Suppressor macrophage treated with lipopolysaccharide for 4 hours (primary cell): ENCODE measurements at places on chromosomes 2 and 18.

DNA sequence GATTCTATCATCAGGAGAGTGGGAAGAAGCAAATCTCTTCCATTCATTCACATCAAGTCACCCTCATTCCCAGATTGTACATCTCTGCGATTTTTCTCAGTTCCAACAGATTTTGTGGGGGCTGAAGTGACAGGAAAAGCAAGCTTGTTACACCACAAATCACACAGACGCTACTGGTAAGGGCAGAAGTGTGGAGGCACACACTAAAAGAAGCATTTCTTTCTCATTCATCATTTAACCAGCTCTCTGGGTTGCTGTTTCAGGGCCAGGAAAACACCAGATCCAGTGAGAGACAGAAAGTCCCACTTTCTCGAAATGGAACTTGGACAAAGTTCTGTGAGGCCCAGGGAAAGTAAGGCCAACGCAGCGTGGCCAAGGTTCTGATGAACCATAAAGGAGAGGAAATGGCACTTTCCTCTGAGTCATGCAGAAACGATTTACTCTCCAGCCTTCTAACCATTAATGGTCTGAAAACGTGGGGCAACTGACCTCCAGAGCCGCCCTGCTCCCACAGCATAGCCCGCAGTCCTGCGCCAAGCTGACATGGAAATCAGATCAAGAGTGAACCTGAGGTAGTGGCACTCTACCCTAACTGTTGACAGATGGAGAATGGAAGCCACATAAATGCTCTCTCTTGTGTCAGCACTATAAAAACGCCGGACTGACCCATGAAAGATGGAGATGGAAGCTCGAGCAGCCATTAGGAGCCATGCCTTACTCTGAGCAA, 191.0 kb downstream of the C1D start:
- DNase-seq, result no peak

DNA sequence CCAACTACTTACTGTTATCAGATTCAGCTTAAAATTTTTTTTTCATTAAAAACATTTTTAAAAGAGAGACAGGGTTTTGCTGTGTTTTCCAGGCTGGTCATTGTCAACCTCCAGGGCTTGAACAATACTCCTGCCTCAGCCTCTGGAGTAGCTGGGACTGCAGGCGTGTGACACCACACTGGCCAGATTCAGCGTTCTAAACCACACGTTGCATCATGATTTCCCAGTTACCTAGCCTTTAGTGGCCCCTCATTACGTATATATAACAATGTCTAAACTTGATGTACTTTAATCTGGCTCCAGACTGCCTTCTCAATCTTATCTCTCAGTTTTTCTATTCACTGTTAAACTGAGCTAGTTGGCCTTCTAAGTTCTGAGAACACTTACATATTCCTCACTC, 89.6 kb downstream of the COMMD1 start:
- peak; percentile 16 for DNase-seq

- peak; percentile 80 for DNase-seq
These were observed 59.1 kb downstream of the TNS1 start for GRCh38 chr2:217943446-217944321.

DNA sequence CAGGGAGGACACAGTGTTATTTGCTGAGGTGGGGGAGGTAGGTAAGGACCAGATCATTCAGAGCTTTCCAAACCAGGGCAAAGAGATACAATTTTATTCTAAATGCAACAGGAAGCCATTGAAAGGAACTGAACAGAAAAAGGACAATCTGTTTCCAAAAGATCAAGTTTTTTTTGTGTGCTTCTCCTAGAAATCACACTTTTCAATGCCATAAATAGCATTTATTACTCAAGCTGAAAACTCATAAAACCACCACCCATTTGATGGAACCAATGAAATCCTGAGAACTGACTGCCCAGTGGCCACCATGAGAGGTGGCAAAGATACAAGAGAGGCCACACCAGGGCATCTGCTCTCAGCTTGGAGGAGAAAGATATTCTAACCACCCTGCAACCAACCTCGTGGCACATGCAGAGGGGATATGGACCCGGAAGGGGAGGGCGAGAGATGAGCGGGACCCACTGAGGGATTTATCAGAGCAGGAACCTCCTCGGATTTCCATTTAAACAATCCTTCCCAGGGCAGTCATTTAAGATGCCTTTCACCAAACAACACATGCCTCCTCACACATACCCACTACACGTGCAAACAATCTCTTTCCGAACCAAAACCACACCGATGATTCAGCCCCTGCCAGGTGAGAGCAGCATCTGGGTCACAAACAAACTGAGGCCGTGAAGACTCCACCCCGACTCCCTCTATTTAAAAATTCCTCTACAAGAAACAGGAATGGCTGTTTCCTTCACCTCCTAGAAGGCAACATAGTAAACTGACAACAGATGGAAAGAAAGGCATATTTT, 8.8 kb downstream of the CYB5A start:
- DNase-seq, result no peak

DNA sequence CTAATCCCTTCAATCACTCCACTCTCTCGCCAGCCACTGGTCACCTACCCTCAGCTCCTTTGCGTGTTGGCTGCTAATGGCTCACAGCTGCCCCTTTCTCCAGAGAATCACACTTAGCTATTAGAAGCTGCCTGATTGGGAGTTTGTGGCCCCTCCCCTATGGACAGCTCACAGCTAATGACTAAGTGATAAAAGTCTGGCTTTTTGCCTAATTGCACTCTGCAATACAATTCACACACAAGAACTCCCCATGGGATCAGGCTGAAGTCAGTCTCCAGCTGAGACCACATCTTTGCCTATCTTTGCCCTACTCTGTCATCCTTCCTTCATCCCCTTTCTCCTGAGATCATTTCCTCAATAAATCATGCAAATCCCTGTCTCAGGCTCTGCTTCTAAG, 701.9 kb upstream of the RAB6C start:
- DNase-seq, result no peak

GRCh38 chr2:201964631-201965206, 68.9 kb upstream of the FZD7 start:
- DNase-seq, result no peak

DNA sequence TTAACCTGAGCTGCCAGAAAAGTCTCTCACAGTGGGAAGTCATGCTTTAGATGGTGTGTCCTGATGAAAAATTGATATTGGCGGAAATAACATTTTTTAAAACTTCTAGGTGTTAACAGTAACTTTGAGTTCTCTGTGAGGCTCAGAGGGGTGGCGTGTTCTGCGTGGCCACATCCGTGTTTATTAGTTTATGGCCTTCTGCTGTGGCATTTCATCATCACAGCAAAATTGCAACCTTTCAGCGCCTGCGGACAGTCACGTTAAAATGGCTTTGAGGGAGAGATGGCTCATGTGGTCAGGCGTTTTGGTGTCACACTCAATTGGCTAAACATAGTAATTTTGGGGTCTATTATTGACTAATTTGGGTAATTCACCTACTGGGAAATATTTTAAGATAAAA, 42.4 kb downstream of the KLHL29 start:
- DNase-seq, result no peak

GRCh38 chr18:6604573-6604941, 125.0 kb upstream of the ARHGAP28 start:
- no peak for DNase-seq

GRCh38 chr2:61550375-61551209, 12.4 kb upstream of the XPO1 start:
- DNase-seq, result no peak

DNA sequence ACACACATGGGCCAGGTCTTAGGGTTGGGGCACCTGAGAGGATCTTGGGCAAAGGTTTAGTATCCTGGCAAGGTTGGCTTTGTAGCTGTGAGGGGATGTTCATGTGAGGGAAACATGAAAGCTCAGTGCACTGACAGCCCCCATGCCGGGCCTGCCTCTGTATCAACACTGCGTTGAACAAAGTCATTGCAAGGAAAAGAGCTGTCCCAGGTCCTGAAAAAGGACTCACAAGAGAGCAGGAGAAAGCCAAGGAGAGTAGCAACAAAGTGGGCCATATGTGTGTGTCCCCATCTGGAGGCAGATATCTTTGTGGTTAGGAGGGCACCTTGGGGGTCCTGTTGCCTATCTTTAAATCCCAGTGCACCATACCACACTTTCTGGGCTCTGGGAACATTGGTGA, 237.8 kb upstream of the THSD7B start:
- peak; percentile 7 for DNase-seq

- peak; percentile 12 for DNase-seq
These were observed 2.2 kb upstream of the MTCL1 start for GRCh38 chr18:8703092-8703709.

DNA sequence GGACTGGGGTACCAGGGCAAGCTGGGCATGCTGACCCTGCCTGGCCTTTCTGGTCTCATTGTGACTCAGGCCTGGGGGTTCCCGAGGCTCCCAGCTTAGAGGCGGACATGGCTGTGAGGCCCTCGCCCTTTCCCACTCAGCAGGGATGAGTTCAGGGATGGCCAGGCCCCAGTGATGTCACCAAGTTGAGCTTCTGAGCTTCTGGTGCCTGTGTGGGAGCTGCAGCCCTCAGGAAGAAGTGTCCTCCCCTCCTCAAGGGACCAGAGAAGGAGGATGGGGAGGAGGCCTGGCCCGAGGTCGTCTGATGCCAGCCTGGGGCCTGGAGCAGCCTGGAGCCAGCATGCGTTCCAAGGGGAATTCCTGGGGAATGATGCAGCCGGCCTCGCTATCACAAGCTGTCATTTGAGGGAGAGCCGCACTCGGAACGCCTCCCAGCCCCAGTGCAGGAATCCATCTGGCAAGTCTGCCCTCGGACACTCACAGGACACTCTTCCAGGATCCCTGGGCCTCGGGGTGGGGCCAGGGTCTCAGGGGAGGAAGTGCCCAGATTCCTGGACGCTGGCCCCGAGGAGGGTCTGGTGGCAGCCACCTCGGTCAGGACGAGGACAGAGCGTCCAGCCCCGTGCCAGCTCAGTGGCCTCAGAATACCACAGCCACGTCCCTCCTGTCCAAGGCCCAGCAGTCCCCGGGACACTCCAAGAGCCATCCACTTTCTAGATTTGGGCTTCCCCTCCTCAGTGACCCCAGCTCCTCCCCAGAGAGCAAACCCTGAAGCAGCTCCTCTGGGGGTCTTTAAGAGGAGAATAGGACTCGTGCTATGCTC, 61.2 kb upstream of the GPC1 start:
- DNase-seq, result no peak

DNA sequence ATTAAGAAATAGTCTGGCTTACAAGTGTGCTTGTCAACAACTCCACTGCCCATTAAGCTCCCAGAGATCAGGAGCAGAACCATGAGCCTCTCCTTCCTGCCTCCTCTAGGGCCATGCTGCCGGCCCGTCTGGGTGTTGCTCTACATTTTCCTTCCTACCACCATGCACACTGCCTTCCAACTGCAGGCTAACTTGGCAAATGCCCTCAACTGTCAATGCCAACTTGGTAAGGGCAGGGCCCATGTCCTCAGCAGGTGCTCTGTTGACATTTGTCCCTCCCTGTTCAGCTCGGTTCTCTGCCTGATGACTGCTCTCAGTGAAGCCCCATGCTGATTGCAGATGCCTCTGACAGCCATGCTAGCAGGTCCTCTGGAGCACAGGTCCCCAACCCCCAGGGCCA, 345.2 kb downstream of the ALK start:
- no peak for DNase-seq

DNA sequence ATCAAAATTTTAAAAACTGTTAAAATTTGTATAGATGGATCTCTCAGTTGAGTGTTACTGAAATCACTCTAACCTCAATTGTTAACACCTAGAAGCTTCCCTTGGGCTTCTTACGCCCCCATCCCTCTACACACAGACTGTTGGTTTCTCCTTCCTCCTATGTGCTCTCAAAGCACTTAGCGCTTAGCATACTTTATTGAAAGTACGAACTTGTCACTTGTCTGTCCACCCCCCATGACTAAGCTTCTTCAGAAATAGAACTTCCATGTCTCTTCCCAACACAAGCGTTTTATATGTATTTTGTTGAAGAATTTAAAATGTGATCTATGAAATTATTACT, 441 bp downstream of the MPHOSPH10 start:
- peak; percentile 29 for DNase-seq

- no peak for DNase-seq
These were observed 96.9 kb upstream of the RMP24 start for GRCh38 chr18:35875566-35875965.

- DNase-seq, result peak; percentile 89
These were observed at the start of gene FBXO36 for GRCh38 chr2:229922449-229923386. Gene FBXO36 (plus strand): TSS chr2:229922503. CDS start chr2:229922514, 11 bp downstream.

DNA sequence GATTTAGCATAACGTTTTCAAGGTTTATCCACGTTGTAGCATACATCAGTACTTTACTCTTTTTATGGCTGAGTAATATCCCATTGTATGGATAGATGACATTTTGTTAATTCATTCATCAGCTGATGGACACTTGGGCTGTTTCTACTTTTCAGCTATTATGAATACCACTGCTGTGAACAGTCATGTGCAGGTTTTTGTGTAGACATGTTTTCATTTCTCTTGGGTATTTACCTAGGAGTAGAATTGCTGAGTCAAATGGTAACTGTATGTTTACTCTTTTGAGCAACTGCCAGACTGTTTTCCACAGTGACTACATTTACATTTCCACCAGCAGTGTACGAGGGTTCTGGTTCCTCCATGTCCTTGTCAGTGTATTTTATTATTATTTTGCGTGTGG, 33.9 kb downstream of the COX7A2L start:
- no peak for DNase-seq

- DNase-seq, result no peak
These were observed 47.0 kb upstream of the ST3GAL5 start for GRCh38 chr2:85935746-85936208.

- DNase-seq, result no peak
These were observed 60.4 kb downstream of the CIB4 start for GRCh38 chr2:26580751-26581150.

DNA sequence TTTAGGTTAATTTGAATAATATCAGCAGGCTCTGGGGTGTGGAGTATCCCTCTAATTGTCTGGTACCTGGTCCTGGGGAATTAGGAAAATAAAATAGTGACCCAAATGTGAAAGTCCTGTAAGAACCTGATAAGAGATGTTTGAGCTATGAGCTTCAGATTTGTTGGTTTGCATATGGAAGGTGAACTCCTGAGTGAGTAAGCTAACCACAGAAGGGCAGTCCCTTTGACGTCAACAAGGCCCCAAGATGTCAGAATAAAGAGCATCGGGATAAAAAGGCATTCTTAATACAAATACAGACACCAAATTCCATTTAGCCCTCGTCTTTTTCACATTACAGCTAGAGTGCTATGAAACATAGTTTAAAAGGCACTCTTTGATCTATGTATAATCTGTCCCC, 1366.3 kb upstream of the TMEFF2 start:
- no peak for DNase-seq

DNA sequence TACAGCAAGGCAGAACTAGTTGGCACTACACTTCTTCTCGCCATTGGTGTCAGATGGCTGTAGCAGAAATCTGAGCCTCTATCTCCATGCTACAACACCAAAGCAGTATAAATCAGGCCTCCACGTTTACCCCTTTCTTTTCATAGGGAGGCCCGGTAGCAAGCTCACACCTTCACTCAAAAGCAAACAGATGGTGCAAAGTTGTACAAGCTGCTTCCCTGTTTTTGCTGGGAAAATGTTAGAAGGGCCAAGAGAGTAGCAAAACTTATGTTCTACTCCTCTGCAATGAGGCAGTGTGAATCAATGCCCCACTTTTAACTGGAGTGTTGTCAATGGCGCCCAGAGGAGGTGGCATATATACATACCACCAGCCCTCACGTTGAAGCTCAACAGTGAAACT, 369.6 kb upstream of the NRXN1 start:
- DNase-seq, result no peak
